ENCODE measurements at places on chromosomes 3 and 15.
A peak's percentile ranks its signal among the peaks of the same experiment; 100 is the strongest.

GRCh38 chr15:92418864-92419263 is 25.2 kb downstream of the ST8SIA2 start:
- DNase-seq: no peak

- DNase-seq: no peak
Measured at GRCh38 chr3:29932696-29933325, 651.9 kb downstream of the RBMS3 start.

DNA sequence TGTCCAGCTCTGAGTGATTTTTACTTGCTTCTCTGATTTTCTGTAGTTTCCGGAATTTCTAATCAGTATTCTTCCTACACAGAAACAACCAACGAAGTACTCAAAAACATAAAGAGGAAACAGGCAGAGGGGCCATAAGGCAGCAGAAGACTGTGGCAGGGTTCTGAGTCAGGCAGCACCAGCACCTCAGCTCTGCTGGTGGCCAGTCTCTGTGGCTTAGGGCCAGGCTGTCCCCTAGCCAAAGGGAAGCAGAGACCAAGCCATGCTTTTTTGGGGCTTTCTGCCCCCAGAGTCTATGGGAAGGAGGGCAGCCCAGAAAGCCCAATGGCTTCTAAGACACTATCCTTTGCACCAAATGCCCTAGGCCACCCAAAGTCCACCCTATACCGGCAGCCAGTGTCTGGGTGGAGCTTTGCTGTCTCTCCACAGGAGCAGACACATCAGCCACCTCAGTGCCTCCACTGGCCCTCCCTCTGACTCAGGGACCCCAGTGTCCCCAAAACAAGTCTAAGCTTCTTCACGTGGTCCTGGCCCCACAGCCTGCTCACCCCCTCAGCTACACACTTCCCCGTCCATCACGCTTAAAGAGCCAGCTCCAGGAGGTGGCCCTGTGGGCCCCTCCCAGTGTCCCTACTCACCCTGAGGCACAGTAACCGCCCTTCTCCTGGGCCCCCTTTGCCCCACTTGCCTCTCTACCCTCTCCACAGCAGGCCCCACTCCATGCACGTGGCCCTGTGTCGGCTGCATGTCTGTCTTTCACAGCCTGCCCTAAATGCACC is 46.2 kb downstream of the CCDC12 start:
- no peak for DNase-seq

GRCh38 chr3:52269776-52270175 is 8.7 kb downstream of the WDR82 start:
- no peak for DNase-seq

GRCh38 chr3:119562307-119562961 is 3.0 kb upstream of the CD80 start:
- no peak for DNase-seq

- no peak for DNase-seq
Measured at GRCh38 chr3:192273697-192274010, 453.7 kb downstream of the FGF12 start.

- DNase-seq: no peak
Measured at GRCh38 chr15:65875458-65875857, 6.2 kb downstream of the RAB11A start.

- DNase-seq: no peak
Measured at GRCh38 chr3:8938021-8938420, 25.3 kb downstream of the RAD18 start.

DNA sequence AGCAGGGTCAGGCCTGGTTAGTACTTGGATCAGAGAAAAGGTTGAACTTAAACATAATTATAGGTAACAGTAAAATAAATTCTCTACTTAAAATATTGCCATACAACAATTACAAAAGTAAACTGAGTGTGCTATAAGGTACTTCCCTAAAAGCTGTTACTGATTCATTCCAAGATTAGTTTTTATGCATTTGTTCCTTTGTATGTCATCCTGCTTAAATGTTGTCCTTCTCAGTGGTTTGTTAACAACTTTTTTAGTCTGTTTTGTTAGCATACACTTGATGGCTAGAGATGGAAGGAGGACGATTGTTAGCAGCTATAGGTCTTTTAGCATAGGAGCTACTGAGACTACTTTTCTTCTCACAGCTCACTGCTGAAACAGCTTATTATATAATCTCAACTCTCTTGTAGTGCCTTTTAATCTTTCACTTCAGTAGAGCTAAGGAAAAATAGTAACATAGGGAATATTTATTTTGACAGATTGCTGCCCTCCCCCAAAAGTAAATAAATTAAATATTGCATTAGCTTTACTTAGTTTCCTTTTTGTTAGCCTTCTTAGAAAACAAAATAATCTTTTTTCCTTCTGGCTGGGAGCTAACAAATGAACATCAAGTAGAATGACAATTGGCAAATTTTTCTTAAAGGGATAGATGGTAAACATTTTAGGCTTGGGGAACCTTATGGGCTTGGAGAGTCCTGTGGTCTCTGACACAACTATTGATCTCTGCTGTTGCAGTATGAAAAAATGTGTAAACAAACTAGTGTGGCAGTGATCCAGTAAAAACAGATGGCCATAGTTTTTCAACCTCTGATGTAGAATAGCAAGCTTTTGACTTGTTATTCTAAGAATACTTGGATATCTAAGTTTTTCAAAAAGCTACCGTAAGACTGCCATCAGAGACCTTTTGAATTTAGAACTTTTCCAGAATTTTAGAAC is 39.5 kb downstream of the USP8 start:
- DNase-seq: no peak

DNA sequence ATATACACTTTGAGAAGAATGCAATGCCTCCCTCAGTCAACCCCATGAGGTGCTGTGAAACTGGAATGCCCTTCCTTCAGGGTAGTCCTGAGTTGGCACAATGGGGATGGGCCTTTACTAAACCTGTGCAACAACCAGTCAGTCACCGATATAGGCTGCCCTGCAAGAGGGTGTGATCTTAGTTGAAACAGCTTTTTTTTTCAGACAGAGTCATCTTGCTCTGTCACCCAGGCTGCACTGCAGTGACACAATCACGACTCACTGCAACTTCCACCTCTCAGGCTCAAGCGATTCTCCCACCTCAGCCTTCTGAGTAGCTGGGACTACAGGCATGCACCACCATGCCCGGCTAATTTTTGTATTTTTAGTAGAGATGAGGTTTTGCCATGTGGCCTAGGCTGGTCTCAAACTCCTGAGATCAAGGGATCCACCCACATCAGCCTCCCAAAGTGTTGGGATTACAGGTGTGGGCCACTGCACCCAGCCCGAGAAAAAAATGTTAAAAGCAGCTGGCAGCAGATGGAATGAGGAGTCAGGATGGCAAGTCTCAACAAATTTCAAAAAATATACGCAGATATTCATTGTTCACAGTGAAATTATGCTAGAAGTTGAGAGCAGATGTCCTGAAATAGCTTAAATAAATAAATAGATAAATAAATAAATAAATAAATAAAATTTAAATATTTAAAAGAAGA is 31.8 kb downstream of the MYO5A start:
- no peak for DNase-seq

GRCh38 chr15:63596676-63597037 is 530 bp upstream of the FBXL22 start:
- DNase-seq: no peak

DNA sequence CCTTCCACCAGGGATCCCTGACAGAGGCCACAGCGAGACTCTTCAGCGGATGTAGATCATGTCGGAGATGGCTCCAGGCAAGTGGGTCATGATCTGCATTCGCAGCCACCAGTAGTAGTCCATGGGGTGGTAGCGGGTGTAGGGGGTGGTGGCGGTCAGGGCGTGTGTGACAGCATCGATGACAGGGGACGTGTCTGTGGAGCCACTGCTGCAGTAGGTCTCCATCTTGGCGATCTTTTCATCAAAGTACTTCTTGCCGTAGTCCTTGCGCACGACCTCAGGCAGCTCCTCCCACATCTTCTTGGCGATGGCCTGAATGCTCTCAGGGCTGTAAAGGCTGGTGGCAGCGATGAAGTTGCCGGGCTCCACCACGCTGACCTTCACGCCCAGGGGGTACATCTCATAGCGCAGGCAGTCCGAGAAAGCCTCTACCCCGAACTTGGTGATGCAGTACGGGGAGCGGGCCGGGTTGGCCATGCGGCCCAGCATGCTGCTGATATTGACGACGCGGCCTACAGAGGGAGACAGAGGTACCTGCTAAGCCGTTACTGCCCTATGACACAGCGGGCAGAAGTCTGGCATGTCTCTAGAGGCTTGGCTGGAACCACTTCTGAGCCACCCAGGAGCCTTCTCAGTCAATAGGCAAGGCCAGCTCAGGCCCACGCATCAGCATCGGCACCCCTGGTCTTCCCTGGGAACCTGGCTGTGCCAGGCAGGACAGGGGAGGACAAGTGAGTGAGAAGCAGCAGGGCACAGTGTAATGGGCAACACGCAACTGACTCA is 43.7 kb downstream of the BDH1 start:
- DNase-seq: no peak

DNA sequence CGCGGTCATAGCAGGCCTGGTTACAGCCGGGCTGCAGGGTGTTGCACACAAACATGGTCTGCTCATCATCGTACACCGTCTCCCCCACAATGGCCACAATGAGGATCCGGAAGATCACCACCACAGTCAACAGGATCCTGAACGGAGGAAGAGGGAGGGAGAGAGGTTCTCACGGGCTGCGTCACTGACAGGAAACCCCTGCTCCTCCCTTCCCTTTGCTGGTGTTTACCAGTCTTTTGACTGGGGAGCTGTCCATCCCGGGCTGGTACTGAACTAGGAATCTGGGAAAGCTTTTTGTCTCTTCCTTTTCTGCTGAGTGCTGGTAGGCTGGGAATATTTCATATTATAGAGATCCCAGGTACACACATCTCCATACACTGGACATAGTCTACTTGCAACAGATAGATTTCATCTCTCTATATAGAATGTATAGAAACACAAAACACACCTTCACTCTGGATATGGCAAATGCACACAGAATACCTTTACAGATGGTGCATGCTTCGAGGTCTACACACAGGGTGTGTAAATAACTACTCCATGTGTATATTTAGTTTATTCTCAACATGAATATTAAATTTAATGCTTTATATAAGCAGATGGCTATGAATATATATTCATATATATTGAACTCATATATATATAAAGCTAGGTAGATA is 1.4 kb downstream of the GJD2 start:
- peak; percentile 78 for DNase-seq

GRCh38 chr3:67357610-67358458 is 296.6 kb downstream of the SUCLG2 start:
- peak; percentile 38 for DNase-seq

DNA sequence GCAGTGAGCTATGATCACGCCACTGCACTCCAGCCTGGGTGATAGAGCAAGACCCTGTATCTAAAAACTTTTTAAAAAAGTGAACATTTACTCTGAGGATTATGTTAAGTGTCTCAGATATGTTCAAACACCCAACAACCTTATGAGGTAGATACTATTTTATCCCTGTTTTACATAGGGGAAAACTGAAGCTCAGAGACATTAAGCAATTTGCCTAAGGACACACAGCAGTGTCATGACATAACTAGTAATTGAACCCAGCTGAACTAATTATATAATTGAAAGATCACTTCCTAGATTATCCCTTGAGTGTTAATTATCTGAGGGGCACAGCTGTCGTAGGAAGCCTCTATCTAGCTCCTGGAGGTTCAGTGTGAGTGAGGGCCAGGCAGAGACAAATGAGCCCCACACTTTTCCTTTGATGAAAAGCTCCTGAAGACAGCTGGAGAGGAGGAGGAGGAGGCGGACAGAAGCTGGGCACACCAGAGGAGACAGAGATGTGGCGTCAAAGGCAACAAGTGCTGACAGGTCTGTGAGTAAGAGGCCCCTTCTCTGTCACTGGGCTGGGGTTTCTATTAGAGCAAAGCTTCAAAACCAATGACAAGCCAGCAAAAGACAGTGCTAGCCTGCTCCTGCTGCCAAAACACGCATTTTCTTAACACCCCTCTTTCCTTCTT is 20.5 kb downstream of the TRH start:
- no peak for DNase-seq

DNA sequence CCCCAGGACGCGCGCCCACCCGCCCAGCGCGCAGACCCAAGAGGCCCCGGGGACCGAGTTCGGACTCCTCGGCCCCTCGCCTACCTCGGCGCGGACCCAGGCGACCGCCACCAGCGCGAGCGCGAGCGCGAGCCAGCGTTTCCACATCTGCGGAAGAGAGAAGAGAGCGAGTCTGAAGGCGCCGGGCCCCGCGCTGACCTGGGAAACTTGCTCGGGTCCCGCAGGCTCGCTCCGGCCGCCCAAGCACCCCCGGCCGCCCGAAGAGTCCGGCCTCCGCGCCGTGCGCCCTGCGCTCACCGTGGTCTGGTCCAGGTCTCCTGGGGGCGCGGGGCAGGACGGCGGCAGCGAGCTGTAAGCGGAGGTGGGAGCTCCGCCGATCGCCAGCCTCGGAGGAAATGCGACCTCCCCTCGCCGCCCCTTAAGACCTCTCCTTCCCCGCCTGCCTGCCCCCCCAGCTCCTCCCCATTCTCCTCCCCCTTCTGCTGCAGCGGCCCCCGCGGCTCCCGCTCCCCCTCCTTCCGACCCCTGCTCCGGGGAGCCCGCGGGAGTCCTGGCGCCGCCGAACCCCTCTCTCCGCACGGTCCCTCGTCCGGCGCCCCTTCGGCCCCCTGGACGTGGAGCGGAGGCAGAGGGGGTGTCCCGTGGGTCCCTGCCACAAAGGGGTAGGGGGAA is at the start of gene FSTL1:
TSS of gene FSTL1 (minus strand) at position 393 of the 672 bp plus-strand sequence. CDS start at position 147, 246 bp downstream.
- DNase-seq: peak; percentile 69
